Fibroblast of skin of scalp (primary cell): ENCODE measurements at places on chromosomes 13 and 19.
A peak's percentile ranks its signal among the peaks of the same experiment; 100 is the strongest.

- DNase-seq = no peak
Observed at GRCh38 chr19:37079238-37079637, 1.0 kb downstream of the ZNF420 start.

GRCh38 chr19:38869836-38870607, 8.1 kb downstream of the RINL start:
- peak; percentile 70 for DNase-seq

DNA sequence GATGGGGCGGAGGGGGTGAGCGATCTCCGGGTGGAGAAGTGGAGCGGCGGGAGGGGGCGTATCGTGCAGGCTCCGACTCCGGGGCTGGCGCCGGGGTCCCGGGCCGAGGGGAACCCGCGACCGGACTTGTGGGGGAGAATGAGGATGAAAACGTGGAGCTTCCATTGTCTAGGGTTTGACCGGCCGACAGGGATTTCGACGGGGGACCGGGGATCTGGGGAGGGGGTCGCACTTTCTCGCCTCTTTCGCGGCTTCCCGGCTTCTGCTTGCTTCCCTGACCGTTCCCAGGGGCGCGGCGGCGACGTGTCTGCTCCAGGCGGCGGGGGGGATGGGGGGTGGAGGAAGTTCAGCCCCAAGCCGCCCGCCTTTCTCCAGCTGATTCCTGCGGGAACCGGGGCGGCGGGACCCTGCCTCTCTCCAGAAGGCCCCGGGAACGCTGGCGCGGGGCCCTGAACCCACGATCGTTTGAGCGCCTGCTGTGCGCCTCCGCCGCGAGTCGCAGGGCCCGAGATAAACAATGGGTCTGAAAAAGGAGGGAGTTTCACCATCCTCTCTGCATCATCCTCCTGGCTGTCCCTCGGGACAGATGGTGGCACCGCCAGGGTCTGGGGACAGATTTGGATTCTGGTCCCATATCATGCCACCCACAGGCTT, 790 bp downstream of the TPM4 start:
- DNase-seq = peak; percentile 61

DNA sequence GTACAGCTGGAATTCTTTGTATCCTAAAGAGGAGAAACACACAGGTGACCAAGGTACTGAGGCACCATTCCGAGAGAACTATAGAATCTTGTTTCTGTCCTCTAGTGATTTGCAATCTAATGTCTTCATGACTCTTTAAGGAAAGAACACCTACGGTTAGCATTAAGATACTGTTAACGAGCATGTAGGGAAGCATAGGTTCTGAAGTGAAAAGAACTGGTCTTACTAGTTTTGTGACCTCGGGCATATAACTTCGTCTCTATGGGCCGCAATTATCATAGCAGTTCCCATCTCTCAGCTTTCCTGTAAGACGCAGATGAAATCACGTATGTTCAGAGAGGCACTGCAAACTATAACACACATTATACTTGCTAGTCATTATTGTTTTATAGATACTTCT, 193.0 kb upstream of the NBEA start:
- no peak for DNase-seq

- no peak for DNase-seq
Observed at GRCh38 chr13:23965346-23965745, 68.0 kb upstream of the C1QTNF9B start.

DNA sequence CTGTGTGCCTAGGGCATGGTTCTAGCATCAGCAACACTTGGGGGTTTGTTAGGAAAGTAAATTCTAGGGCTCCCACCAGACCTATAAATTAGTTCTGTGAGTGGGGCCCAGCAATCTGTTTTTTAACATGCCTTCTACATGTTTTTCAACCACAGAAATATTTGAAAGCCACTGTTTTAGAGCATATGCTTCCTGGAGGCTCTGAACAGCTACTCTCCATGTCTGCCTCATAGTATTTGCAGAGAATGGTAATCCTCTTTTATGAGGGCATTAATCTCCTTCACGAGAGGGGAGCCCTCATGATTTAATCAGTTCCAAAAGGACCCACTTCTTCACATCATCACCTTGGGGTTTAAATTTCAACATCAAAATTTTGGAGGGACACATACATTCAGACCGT, 6.0 kb downstream of the SPATA13 start:
- DNase-seq = no peak

GRCh38 chr13:23098161-23098907, 82.4 kb upstream of the SGCG start:
- DNase-seq = peak; percentile 3

DNA sequence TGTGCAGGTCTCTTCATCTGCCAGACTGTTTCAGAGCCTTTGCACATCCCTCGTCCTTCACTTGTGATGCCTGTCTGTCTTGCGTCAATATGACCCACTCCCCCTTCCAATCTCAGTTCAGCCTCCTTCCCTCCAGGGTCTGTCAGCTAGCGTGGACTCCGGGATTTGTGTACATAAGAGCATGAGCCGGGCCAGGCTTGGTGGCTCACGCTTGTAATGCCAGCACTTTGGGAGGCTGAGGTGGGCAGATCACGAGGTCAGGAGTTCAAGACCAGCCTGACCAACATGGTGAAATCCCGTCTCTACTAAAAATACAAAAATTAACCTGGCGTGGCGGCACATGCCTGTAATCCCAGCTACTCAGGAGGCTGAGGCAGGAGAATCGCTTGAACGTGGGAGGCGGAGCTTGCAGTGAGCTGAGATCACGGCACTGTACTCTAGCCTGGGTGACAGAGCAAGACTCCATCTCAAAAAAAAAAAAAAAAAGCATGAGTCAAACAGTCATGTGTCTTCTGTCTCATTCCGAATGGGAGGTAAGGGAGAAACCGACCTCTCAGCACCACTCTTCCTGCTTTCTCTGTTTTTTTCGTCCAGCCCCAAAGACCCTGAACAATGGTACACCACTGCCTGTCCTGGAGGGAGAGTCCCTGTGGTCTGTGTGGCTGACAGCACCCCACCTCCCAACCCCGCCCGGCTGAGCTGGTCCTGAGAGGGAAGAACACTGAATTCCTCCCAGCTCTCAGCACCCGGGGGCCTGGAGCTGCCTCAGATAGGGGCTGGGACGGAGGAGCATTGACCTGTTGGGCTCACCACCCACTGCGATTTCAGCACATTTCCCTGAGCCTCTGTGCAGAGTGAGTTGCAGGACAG, 2.4 kb upstream of the SIGLEC9 start:
- DNase-seq = no peak

- peak; percentile 82 for DNase-seq
Observed at GRCh38 chr19:53977429-53977990, 13.9 kb upstream of the CACNG6 start.

- no peak for DNase-seq
Observed at GRCh38 chr13:99559560-99559959, 58.3 kb downstream of the TM9SF2 start.

GRCh38 chr19:20661150-20661819, at the start of gene ZNF626:
ZNF626 (minus strand) TSS chr19:20661571; CDS start chr19:20661446, 125 bp downstream.
- peak; percentile 98 for DNase-seq

- no peak for DNase-seq
Observed at GRCh38 chr13:86932776-86933334, 738.3 kb upstream of the SLITRK5 start.

GRCh38 chr19:54282686-54283470, 2.0 kb upstream of the LILRB2 start:
- no peak for DNase-seq

DNA sequence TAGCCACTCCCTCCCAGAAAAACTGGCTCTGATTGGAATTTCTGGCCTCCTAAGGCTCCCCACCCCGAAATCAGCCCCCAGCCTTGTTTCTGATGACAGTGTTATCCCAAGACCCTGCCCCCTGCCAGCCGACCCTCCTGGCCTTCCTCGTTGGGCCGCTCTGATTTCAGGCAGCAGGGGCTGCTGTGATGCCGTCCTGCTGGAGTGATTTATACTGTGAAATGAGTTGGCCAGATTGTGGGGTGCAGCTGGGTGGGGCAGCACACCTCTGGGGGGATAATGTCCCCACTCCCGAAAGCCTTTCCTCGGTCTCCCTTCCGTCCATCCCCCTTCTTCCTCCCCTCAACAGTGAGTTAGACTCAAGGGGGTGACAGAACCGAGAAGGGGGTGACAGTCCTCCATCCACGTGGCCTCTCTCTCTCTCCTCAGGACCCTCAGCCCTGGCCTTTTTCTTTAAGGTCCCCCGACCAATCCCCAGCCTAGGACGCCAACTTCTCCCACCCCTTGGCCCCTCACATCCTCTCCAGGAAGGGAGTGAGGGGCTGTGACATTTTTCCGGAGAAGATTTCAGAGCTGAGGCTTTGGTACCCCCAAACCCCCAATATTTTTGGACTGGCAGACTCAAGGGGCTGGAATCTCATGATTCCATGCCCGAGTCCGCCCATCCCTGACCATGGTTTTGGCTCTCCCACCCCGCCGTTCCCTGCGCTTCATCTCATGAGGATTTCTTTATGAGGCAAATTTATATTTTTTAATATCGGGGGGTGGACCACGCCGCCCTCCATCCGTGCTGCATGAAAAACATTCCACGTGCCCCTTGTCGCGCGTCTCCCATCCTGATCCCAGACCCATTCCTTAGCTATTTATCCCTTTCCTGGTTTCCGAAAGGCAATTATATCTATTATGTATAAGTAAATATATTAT, 6.1 kb downstream of the FOSB start:
- DNase-seq = no peak

GRCh38 chr19:5631567-5632240, 8.8 kb downstream of the SAFB start:
- DNase-seq = no peak

- DNase-seq = no peak
Observed at GRCh38 chr19:2815923-2816322, 3.7 kb upstream of the ZNF554 start.

DNA sequence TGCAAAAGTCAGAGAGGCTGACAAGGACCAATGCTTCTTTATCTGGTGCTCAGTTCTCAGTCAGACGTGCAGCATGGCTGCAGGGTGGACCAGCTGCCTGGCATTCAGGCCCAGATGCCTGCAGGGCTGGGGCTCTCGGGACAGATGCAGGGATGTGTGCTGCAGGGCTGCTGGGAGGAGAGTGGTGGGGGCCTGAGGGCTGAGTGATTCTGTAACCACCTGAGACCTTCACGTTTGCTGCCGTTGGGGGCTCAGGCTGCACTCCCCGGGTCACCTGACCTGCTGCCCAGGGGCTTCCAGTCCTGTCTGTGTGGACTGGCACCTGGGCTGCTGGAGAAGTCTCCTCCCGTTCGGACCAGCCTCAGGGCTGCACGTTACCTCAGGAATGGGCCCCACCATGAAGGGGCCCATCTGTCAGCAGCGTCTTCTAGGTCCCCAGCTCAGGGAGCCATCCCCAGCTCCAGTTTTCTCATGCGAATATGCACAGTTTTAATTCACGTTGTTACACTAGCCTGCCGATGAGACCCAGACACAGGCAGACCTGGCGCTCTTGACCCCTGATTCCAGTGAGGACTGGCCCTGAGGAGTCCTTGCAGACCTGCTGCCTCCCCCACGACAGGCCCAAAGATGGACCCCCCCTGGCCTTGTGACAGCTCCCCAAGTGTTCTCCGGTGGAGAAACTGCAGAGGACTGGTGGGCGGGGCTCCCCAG, 16.9 kb downstream of the KCTD15 start:
- no peak for DNase-seq

- no peak for DNase-seq
Observed at GRCh38 chr19:16875584-16876555, 12.9 kb upstream of the F2RL3 start.

- DNase-seq = no peak
Observed at GRCh38 chr19:6067975-6068374, 42.3 kb downstream of the RFX2 start.

- DNase-seq = peak; percentile 78
Observed at GRCh38 chr13:27826379-27827353, 34.4 kb downstream of the GSX1 start.

GRCh38 chr19:279231-279630, 12.0 kb downstream of the PLPP2 start:
- DNase-seq = no peak

GRCh38 chr19:13819238-13819637, 24.0 kb downstream of the ZSWIM4 start:
- no peak for DNase-seq

DNA sequence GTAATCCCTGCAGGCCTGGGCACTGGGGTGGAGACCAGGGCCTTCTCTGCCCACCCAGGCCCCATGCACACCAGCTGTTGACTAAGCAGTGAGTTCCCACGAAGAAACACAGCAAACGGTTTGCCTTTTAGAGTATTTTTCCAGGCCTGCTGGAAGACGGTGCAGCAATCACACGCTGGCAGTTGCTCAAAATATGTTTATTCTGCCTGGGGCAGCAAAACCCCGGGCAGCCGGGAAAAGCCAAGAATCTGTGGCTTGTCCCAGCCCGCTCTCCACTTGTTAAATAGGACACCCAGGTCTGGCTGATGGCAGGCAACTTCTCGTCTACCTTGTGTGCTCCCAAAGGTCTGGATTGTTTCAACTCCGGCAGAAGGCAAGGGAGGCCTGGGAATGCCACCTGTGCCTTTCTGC, 40.8 kb downstream of the GGACT start:
- no peak for DNase-seq

DNA sequence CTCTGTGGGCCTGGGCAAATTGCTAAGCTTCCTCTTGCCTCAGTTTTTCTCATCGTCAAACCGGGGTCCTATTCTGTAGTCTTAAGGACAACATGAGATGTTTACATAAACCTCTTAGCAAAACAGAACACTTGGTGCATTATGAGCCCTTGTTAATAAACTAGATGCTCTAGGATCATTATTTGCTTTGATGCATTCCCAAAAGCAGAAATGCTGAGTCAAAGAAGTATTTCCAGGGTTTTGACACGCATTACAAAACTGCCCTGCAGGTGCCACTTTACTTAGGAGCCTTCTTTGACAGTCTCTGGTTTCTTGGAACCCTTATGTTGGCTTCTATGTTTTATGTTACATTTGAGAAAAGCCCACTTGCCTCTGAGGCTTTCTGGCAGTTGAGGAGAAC, 12.1 kb downstream of the AKAP11 start:
- DNase-seq = no peak

- no peak for DNase-seq
Observed at GRCh38 chr13:40981949-40982348, 37.2 kb downstream of the ELF1 start.

DNA sequence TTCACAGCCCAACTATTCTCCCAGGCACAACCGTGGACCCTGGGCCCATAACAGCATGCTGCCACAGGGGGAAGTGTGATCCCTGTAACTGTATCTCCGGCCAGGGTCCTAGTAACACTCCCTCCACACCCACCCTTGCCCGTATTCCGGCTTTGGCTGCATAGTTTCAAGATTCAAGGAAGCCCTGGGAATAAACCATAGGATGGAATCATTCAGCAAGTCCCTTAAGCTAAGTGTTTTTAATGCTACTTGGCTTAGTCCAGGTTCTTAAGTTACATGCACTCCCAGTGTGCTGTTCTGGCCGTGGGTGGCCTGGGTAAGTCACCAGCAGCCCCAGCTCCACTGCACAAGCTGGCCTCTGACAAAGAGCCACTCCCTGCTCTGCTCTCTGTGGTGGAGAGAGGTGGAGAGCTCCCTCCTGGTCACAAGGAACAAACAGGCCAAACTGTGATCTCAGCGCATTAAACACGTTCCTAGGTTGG, 532.4 kb upstream of the SGCG start:
- no peak for DNase-seq

GRCh38 chr19:33634361-33635091, 12.8 kb downstream of the CHST8 start:
- DNase-seq = no peak
